ENCODE measurements at places on chromosomes 4 and X.
A peak's percentile ranks its signal among the peaks of the same experiment; 100 is the strongest.

DNA sequence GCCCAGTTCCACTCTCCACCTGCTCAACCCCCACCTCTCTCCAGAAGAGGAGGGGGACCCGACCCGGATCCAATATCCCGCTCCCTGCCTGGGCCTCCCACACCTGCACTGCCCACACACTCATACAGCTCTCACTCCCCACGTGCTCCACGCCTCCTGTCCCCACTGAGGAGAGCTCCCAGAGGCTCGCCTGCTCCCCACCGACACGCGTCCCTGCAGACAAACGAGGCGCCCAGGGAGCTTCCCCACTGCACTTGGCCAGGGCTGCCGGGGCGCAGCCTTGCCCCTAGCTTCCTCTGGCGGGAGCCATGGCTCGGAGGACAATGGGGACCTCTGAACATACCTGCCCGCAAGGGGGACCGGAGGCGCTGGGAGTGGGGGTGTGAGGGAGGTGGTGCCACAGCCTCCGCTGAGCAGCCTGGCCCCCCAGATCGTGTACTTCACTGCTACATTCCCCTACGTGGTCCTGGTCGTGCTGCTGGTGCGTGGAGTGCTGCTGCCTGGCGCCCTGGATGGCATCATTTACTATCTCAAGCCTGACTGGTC lies 5.0 kb downstream of the SLC6A8 start:
- peak; percentile 64 for DNase-seq

DNA sequence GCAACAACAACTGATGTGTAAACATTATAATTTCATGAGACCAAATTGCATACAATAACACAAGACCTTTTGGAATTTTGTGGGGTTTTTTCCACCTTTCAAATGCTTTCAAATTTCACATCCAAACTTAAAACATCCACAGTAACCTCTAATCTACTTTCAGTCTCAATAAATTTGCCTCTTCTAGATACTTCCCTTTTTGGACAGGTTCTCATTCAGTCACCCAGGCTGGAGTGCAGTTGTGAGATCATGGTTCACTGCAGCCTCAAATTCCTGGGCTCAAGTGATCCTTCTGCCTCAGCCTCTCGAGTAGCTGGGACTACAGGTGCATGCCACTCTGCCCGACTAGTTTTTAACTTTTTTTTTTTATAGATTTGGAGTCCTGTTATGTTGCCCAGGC lies 556.6 kb downstream of the NLGN4X start:
- no peak for DNase-seq

GRCh38 chrX:81291996-81292395 lies 90.1 kb downstream of the SH3BGRL start:
- DNase-seq = no peak

GRCh38 chrX:40504801-40505605 lies 75.8 kb upstream of the ATP6AP2 start:
- DNase-seq = no peak

- no peak for DNase-seq
These were observed 149.6 kb upstream of the CTSO start for GRCh38 chr4:156103311-156103710.

- DNase-seq = no peak
These were observed 136.7 kb downstream of the GPR143 start for GRCh38 chrX:9628779-9629493.

DNA sequence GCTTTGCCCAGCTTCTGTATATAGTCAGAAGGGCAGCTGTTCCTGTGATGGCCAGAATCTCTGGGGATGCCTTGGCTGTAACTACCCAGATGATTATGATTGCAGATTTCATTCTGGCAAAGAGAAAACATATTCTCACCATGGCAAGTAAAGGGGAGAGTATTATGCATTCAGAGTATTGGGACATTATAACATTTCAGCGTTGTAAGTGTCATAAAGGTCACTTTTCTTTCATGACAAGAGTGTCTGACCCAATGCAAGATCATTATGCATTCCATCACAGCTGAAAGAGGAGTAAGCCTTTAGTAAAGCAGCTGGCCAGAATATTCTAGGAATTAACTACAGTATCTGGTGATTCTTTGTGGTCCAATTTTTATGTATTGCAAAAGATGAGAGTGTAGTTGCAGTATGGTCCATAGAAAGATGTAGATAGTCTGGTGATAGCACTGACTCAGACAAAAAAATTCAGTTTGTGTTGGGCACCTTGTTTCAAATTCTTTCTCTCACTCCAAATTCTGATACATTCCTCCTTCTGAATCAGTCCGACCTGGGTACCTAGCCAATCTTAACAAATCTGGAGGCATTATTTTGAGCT lies 2366.3 kb downstream of the PCDH7 start:
- DNase-seq = no peak

DNA sequence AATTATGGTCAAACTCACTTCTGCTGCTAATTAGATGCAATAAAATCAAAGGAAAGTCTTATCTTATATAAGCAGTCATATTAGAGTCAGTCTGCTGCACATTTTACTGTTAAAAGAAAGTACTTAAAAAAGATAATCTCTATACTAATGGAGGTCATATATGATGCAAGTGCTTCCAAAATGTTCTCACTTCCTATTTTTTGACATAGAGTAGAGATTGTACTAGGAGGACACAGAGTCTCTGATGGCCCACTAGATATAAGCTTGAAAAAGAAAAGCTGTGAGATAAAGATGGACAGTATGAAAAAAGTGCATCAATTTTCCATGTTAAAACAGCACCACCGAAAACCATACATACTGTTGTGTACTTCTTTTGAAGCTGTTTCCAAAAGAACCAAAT lies 196.9 kb downstream of the KLHL13 start:
- DNase-seq = no peak

- DNase-seq = peak; percentile 7
These were observed 69.2 kb downstream of the SORBS2 start for GRCh38 chr4:185742766-185743165.

DNA sequence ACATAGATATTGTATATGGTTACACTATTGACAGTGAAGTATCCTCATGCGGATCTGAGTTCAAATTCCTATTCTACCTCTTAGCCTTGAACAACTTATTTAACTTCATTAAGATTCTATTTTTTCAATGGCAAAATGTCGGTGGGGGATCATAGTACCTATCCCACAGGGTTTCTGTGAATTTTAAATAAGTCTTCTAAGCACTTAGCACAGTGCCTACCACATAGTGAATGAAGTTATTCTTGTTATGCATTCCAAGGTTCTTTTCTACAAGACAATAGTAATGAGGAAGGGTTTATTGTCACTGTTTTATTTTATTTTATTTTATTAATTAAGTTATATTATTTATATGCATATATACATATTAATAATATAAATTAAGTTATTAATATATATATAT lies 8.8 kb upstream of the ENAM start:
- DNase-seq = no peak

- no peak for DNase-seq
These were observed 14.5 kb downstream of the TNIP2 start for GRCh38 chr4:2741626-2742025.

DNA sequence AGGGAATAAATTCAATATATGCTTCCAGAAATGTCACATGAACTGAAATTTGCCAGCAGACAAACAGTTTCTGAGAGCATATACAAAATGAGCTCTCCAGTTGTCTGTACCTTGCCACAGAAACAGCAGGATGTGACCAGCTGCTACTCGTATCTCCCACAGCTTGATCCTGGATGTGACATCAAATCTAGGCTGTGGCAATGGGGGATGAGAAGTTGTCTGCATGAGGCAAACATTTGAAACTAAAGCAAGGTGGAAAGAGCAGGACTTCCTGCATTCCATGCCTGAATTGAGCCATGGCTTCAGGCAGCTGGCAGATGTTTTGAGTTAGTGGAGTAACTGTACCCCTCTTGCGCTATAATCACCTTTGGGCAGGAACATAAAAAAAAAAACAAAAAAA lies 1724.0 kb downstream of the RPA4 start:
- DNase-seq = no peak

DNA sequence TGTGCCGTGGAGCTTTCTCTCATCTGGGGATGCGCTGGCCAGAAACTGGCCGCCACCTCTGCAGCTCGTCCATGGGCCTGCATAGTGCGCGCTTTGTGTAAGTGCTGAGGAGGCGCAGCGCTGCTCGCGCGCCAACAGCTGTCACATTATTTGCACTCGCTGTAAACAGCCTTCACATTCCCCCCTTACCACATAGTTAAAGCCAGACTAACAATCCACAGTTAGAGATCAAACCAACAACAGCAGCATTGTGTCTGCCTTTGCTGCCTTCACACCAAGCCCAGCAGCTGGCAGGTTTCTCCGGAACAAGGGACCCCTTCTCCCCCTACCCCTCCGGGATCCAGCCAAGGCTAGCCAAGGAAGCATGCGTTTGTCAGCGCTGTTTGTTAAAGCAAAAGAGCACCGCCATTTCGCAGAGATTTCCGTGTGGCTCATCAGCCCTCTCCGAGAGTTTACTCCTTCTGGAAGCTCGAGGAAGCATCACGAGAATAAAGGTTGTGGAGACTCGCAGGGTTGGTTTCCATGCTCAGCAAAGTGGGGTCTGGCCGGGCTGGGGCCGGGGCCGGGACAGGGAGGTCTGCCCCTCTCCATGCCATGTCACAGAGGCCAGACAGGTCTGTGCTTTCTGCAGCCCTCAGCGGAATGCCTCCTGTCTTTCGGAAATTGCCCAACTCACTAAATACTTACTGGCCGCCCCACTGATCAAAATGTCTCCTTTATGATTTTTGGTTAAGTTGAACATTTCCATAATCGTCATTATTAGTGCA lies 11.0 kb downstream of the BCOR start:
- DNase-seq = no peak

GRCh38 chr4:16284050-16284449 lies 57.8 kb upstream of the TAPT1 start:
- no peak for DNase-seq

DNA sequence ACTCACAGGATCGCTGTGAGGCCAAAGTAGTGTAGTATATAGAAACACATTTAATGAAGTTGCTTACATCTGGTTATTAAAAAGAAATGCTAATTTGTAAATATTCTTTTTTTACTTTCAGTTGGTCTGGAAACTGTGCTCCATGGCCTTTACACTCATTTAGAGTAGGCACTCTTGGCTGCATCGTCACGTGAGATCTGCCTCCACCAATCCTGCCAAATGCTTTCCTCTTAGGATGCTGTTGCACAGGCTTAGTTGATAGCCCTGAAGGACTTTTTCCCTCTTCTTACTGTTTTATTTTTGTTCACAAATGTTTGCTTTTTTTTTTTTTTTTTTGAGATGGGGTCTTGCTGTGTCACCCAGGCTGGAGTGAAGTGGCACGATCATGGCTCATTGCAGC lies 6.3 kb downstream of the CPE start:
- peak; percentile 46 for DNase-seq

DNA sequence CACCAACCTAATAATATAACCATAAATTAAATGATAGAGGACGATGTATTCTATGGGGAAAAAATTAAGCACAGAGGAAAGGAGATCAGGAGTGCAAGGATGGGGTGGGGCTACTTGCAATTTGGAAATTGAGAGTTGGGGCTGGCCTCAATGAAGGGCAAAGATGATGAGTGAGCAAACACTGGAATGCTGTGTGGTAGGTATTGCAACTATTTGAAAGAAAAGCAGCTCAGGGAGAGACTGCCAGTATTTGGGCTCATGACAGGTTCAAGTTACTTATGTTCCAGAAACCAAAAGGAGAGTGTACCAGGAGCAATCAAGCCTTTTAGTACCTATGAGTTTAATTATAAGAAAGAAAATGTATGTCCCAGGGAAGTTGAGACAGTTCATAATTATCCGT lies 47.4 kb downstream of the ASIC5 start:
- no peak for DNase-seq

DNA sequence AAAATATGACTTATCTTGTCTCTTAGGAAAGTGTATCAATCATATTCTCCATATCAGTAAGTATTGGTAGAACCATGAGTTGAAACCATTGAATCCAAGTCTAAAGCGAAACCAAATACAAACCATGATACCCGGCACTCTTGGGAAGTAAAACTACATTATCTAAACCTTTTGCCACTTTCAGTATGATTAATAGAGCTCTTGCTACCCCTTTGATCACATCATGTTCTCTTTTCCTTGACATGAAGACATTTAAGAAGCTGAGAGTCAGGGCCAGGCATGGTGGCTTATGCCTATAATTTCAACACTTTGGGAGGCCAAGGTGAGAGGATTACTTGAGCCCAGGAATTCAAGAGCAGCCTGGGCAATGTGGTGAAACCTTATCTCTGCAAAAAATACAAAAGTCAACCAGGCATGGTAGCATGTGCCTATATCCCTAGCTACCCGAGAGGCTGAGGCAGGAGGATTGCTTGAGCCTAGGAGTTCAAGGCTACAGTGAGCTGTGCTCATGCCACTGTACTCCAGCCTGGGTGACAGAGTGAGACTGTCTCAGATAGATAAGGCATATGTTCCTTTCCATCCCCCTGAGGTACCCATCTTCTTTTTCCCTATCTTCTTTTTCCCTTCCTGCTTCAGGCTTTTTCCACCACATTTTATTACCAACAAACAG lies 45.4 kb downstream of the CEP135 start:
- no peak for DNase-seq

DNA sequence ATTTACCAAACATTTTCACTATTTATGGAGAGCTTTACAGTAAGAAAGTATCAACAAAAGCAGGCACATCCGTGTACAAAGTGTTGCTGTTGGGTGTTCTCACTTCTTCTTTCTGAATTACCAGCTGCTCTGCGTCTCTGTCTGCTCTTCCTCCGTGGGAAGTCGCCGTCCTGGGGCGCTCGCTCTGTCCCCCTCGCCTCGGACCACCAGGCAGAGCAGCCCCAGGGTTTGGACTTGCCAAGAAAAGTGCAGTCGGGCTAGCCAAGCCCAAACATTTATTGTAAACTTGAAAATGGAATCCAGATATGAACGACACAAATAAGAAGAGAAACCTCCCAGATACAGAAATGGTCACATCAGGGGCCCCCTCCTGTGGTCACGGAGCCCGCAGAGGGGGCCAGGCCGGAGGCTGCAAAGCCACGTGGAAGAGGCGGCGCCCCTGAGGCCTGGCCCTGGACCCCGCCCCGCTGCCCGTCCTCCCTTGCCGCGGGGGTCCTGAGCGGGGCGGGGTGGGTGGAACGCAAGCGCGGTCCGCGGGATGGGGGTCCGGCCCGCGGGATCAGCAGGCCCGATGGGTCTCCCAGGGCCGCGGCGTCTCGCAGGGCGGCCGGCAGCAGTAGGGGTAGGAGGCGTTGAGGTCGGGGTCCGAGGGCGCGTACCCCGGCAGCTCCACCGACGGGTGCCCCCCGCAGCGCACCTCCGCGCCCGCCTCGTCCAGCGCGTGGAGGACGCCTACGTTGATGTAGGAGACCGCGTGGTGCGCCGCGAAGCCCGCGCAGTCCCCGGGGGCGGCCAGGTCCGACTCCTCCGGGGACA lies 1.5 kb downstream of the TMEM271 start:
- DNase-seq = no peak

DNA sequence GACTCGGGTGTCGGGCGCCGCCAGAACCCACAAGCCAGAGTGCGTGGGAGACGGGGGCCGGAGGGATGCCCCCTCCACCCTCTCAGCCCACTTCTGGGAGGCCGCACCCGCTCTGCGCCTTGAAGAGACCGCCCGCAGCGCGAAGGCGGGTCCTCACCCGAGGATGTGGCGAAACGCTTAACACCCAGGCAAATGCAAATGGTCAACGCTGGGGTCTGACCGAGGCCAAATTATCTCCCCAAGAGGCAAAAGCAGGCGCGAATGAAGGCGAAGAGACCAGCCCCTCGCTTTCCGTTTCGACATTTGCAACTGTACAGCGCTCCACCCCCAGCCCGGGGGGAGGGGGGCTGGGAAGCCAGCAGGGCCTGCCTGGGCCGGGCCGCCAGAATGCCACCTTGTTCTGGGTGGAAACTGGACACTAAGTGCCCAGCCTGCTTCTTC lies 137.7 kb upstream of the ZIC3 start:
- DNase-seq = no peak

Measured in NCI-H2171 treated with DMSO at 0.1 percent for 48 hours (cell line).